Activated naive CD8-positive, alpha-beta T cell treated with anti-CD3 and anti-CD28 coated beads, Interleukin-2, amount 10 ng/mL, durations not matched to agents 7 days and 5 days (primary cell): ENCODE measurements at places on chromosomes 2 and 18.

DNA sequence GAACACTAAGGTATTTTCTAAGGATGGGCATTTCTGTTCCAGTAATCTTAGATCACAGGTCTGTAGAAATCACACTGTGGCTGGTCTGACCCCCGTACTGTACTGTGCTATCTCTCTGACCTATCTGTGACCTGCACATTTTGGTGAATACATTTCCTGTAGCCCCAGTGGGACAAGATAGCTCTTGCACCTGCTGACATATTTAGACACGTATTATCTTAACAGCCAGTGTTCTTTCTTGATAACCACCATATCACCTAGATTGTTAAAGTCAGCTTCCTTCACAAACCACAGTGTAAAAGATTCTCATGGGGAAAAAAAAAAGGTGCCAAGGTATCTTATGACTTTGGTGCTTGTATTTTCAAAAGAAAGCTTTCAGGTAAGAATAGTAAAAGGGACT, 39.8 kb upstream of the TMEM247 start:
- no peak for DNase-seq

DNA sequence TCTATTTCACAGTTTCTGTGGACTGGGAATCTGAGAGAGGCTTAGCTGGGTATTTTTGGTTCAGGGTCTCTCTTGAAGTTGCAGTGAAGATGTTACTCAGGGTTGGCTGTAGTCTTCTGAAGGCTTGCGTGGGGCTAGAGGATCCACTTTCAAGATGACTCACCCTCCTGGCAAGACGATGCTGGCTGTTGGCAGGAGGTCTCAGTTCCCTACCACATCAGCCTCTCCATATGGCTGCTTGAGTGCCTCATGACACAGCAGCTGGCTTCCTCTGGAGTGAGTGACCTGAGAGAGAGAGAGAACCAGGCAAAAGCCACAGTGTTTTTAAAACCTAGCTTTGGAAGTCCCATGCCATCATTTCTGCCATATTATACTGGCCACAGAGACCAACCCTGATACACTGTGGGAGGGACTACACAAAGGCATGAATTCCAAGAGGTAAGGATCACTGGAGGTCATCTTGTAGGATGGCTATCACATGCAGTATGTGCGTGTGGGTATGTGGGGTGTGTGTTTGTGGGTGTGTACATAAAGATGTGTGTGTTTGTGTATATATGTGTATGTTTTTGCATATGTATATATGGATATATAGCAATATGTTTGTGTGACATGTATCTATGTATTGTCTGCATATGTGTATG, 25.1 kb downstream of the DNPEP start:
- no peak for DNase-seq

GRCh38 chr2:9909106-9909505, 42.4 kb upstream of the GRHL1 start:
- no peak for DNase-seq

- no peak for DNase-seq
Measured at GRCh38 chr18:41618147-41618546, 336.9 kb upstream of the PIK3C3 start.

DNA sequence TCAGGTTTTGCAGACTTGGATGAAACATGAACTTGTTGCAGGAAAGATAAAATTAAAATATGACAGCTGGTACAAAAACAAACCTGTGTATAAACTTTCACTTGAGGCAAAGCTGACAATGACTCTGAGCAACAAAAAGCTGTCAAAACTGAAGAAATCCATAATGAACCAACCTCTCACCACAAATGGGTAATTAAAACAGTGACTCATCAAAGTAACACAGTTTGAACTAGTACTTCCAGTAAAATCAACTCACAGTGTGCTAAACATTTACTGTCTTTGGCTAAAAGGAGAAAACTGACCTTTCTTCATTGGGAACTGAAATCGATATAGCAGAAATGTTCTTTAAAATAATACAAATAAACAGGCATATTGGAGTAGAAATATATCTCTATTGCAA, 209.7 kb downstream of the WDPCP start:
- DNase-seq: no peak

DNA sequence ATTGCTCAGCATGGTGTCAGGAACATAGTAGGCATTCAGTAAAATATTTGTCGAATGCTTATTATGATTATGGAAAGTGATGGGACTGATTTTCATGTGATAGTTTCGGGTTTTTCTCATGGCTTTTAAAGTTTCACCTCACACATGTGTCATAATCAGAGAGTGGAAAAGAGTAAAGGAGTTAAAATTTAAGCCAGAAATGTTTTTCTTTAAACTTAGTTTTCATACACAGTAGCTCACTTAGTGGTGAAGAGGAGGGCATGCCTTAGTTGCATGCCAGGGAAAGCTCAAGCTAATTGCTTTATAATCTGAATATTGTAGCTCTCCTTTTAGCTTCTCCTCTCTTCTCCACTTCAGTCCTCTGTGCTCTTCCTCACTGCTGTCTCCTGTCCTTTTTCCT, 38.0 kb downstream of the EHBP1 start:
- no peak for DNase-seq

- no peak for DNase-seq
Measured at GRCh38 chr18:58231930-58232329, 187.9 kb downstream of the NEDD4L start.

DNA sequence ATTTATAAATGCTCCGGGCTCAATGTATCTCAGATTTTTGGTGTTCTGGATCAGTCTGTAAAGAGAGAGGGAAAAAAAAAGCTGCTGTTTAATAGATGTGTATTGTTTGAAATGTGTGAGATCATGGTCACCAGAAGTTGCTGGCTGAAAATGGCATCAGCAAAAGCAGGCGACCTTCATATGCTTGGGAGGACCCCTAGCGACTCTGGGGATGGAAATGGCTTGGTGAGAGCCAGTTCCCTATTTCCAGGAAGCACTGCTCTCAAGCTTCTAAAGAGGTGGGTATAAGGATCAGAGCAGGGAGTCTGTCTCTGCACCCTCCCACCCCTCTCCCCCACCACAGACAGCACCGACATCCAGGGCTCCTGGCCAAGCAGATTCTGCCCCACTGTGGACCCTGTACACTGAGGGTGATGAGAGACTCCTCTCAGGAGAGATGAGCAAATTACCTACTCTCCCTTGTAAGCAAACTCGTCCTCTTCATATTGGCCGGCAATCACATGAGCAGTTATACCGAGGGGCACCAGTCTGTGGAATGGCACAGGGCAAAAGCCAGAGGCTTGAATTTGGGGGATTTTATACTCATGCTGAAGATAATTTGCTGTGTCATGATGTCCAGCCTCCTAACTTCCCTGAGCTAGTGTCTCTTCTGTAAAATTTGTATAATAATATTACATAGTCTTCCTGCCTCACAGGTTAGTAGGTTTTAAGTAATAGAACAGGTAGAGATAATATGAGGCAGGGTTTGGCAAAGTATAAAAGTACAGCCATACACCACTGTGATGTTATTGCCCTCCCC, 29.6 kb downstream of the LHCGR start:
- DNase-seq: no peak

DNA sequence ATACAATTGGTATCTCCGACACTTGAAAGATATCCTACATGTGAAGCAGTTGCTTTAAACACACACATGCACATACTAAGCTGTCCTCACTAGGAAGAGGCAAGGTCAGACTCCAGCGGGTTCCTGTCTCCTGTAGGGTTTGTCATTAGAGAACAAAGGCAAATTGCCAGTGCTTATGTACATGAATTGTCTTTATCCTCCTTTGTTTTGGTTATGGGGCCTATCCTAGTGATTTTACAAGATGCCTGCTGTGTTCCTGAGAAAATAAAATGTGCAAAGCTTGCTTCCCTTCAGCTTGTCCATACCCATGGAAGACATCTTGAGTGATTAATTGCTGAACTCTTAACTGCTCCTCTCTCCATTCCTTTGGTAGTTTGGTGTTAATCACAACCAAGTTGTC, 86.7 kb upstream of the SLC39A10 start:
- no peak for DNase-seq

- DNase-seq: no peak
Measured at GRCh38 chr2:122205641-122206040, 450.2 kb downstream of the TSN start.

- no peak for DNase-seq
Measured at GRCh38 chr2:190084704-190085103, 22.2 kb upstream of the MSTN start.

- DNase-seq: no peak
Measured at GRCh38 chr18:22286585-22286984, 117.2 kb downstream of the GATA6 start.

- no peak for DNase-seq
Measured at GRCh38 chr2:97698530-97698929, 14.8 kb upstream of the ZAP70 start.

DNA sequence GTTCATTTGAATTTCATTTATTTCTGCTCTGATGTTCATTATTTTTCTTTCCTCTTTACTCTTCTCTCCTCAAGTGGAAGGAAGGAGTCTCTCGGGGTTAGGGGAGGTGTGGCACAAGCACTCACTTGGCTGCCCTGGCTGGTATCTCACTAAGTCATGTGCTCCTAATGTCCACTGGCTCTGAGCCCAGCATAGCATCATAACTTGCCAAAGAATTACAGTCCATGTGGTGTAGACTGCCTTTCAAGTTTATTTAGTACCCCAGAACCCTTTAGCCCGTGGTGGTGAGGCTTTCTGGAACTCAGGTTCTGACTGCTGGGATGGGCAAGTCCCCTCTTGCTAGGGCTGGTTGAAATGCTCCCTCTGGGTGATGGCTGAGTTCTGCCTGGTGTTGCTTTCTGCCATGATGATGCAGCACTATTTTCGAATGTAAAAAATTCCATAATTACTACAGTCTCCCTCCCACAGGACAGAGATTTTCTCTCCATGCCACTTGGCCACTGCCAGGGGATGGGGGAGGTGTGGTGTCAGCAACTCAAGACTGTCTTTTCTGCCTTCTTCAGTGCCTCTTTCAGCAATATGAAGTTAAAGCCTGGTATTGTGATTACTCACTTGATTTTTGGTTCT, 22.2 kb downstream of the SPAG16 start:
- DNase-seq: no peak

- no peak for DNase-seq
Measured at GRCh38 chr2:38682008-38682575, 16.2 kb downstream of the GALM start.
